ENCODE measurements at places on chromosomes 13 and 19.

GRCh38 chr19:35100588-35101533 lies 14.8 kb upstream of the FXYD3 start:
- DNase-seq = no peak

- peak; percentile 28 for DNase-seq
Observed at GRCh38 chr13:75357576-75358289, 124.2 kb downstream of the TBC1D4 start.

GRCh38 chr13:31794452-31794851 lies 55.1 kb downstream of the RXFP2 start:
- DNase-seq = no peak

DNA sequence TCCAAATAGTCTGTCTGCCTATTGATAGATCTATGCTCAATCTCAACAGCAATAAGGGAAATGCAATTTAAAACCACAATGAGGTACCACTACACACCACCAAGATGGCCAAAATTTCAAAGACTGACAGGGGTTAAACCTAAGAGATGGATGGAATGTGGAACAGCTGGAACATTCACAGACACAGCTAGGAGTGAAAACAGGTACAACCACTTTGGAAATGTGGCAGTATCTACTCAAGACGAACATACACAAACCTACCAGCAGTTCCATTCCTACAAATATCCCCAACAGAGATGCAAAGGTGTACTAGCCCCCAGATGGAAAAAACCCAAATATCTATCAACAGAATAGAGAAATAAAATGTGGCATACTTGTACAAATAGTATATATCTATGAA lies 86.4 kb downstream of the TSC22D1 start:
- DNase-seq = no peak

DNA sequence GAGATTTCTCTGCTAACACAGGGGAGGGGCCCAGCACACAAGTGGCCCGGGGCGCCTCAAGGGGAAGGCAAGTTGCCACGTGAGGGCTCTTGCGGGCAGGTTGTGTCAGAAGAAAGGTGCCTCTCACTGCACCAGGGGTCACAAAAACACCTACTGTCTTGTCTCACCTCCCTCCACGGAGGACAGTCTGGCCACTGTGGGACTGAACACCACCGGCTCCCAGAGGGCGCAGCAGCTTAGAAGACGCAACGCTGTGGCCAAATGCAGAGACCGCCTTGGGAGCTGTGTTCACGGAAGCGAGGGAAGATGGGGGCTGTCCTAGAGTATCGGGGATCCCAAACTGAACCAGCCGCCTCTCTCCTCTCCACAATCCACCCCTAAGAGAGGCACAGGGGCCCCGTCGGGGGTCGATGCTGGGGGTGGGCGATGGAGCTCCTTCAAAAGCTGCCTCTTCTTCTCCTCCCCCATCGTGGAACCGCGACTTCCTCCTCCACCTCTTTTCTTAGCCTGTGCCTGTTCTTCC lies 177.5 kb downstream of the FOXO1 start:
- DNase-seq = no peak

- DNase-seq = no peak
Observed at GRCh38 chr13:110771194-110771593, 57.7 kb downstream of the ING1 start.

DNA sequence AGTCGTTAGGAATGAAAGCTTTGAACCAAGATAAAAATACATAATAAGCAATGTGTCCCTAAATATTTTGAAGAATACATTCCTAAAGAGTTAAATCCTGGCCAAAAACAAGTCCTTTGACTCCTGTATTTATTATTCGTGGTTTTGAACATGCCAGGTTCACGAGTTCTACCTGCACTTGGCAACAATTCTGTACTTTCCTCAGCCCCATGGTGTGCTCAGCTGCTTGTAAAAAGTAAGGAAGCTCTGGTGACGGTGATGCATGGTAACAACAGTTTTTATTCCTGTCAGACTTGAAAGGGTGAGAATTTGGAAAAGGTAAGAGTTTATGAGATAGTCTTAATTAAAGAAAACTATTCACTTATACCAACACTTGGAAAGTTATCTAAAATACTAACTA lies 95.0 kb upstream of the KLF12 start:
- no peak for DNase-seq

Measured in SK-N-MC (cell line).